Activated CD4-positive, alpha-beta T cell treated with anti-CD3 and anti-CD28 coated beads, Interleukin-2, amount 10 ng/mL, durations not matched to agents 7 days and 5 days (primary cell): ENCODE measurements at places on chromosomes 1 and 21. TPM values are rescaled to one million over a fixed set of nuclear protein-coding genes. Genes with fewer than 3 reads are reported as not detected.

DNA sequence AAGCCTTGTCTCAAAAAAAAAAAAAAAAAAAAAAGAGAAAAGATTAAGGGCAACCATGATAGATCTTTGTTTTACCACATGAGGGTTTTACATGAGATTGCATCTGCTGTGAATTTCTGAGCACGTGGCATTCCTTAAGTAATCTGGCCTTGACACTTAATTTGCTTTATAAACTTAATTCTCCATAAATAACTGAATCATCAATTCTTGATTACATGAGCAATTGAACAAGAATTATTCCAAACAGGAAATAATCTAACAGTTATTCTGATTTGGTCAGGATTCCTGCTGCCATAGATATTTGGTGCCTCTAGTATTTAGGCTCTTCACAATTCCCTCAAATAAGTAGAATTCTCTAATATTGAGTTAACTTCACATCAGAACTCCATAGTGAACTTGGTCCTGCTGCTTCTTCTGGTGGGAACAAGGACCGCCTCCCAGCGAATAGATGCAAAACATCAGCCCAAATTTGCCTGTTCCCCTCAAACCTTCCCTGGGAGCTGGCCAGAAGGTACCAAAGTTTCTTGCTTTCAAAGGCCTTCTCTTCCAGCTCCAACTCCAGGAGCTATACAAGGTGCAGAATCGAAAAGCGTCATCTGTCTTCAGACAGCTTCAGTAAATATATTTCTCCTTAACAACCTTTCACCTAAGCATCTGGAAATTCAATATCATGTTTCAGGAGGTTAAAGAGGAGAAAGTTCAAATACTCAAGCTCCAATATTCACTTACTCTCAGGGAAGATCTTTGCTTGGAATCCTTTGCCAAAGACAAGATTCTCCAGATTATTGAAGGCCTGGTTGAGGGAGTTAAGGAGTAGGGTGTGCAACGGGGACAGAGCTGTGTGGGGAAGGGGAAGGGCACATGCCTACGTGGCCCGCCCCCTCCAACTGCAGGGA is 1.0 kb downstream of the KRTCAP2 start:
- DNase-seq, result no peak

The BTBD8 gene
- total RNA-seq, result 1.6 TPM

The HTR1D gene
- total RNA-seq, result not detected

The PYHIN1 gene
- 25.2 TPM for total RNA-seq

- DNase-seq, result no peak
Observed at GRCh38 chr1:8864713-8865344, 13.7 kb downstream of the ENO1 start.

The HIVEP3 gene
- 21.5 TPM for total RNA-seq

DNA sequence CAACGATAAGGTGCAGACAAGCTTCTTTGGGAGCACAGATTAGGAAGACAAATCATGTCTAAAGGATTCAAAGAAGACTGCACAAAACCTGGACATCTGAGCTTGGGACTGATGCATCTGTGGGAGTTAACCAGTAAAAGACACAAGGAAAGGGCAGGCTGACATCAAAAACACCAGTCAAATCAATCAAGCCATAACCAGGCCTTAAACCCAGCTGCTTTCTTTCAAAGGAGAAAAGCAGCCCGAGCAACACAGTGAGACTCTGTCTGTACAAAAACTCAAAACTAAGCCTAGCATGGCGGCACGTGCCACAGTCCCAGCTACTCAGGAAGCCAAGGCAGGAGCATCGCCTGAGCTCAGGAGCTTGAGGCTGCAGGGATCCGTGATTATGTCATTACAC is 411.6 kb downstream of the SMYD3 start:
- DNase-seq, result no peak

DNA sequence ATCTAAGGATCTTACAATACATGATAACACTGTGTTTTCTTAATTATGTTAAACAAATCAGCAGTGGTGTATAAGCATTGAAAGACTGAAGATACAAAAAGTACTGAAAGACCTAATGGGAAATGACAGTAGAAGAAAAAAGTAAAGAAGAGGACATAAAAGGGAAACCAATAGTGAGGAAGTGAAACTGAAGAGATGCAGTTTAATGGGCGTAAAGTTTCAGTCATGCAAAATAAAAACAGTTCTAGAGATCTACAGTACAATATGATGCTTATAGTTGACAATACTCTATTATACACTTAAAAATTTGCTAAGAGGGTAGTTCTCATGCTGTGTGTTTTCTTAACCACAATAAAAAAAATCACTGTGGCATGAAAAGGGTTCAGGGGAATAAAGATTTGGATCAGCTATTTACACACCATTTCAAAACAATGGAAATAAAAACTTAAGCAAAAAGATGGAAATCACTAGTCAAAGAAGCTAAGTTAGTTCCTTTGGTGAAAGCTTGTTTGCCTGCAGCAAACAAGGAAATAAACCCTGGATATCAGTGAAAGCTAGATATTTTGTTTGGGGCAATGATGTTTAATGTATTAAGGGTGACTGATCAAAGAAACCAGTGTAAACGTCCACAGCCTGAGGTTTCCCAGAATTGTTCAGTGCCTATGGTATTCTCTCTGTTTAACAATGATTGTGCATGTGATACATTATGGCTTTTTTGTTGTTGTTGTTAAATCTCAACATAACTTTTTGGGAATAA is 1160.8 kb upstream of the ADGRL2 start:
- no peak for DNase-seq

DNA sequence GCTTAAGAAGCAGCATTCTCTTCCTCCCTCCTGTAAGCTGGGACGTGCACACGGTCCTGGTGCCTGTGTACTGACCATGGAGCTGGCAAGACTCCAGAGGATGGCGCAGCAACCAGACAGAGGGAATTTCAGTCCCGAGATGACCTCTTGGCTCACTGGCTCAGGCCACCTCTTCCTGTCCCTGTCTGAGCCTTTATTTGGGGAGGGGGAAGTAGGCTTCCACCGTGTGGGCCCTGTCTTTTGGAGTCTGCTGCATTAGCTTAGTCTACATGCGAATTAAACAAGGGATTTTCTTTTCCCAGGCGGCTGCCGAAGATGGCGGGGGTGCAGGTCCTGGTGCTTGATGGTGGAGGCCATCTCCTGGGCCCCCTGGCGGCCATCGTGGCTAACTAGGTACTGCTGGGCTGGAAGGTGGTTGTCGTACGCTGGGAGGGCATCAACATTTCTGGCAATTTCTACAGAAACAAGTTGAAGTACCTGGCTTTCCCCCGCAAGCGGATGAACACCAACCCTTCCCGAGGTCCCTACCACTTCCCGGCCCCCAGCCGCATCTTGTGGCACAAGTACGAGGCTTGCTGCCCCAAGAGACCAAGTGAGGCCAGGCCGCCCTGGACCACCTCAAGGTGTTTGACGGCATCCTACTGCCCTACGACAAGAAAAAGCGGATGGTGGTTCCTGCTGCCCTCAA is 10.2 kb downstream of the IL24 start:
- DNase-seq, result no peak

The ARMH1 gene
- total RNA-seq, result 47.4 TPM

The C1orf21 gene
- total RNA-seq, result 7.4 TPM

DNA sequence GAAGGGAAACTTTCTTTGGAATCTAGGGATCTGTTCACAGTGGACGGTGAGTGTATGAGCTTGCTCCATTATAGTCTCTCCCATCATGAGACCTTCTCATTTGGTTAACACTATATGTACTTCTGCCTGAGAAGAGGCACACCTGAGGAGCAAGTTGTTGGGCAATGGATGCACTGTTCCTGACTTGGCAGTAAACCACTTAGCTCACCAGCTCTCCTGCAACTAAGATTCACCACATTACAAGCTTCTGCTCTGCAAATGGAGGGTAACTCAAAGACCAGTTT is 10.2 kb downstream of the MACF1 start:
- DNase-seq, result no peak

DNA sequence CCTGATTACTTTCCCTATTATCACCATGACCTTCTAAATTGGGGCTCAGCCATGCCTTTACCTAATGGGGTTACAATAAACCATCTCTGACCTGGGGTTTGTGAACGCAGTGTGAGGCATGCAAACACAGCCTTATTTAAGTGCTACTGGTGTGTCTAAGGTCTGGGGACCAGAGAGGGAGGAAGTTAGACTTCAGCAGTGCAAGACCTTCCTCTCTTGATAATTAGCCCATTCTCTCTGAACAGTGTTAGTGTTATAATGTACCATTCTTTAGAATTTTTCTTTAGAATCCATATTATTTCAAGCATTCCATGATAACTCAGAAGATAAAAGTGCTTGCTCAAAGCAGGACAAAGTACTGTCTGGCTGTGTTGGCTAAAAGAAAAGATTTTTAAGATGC is 10.5 kb upstream of the LRRC8D start:
- DNase-seq, result no peak

DNA sequence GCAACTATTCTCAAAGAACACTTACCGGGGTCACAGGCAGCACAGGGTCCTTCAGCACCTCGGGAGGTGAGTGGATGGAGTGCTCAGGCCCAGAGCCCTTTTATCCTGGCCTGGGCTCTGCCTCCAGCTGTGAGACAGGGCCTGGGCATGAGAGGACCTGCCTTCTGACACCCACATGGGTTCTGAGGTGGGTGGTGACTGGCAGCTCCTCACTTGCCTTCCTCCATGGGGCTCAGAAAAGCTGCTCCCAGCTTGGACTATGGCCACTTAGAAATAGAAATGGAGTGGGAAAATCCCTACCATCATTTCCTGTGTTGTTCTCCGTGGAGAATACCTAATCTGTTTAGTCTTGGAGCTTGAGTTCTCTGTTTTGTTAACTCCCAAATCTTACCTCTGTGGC is at the start of gene LCE1C:
LCE1C (minus strand) TSS at position 76 of the 400 bp plus-strand sequence. CDS start 1,173 bp downstream, outside the sequence.
- no peak for DNase-seq

The KCNJ9 gene
- total RNA-seq, result not detected

The SPATC1L gene
- total RNA-seq, result 6.3 TPM

GRCh38 chr1:4494558-4494957 is 159.9 kb upstream of the AJAP1 start:
- no peak for DNase-seq

GRCh38 chr1:219555806-219556205 is 57.1 kb downstream of the ZC3H11B start:
- no peak for DNase-seq

The RHD gene
- total RNA-seq, result not detected

DNA sequence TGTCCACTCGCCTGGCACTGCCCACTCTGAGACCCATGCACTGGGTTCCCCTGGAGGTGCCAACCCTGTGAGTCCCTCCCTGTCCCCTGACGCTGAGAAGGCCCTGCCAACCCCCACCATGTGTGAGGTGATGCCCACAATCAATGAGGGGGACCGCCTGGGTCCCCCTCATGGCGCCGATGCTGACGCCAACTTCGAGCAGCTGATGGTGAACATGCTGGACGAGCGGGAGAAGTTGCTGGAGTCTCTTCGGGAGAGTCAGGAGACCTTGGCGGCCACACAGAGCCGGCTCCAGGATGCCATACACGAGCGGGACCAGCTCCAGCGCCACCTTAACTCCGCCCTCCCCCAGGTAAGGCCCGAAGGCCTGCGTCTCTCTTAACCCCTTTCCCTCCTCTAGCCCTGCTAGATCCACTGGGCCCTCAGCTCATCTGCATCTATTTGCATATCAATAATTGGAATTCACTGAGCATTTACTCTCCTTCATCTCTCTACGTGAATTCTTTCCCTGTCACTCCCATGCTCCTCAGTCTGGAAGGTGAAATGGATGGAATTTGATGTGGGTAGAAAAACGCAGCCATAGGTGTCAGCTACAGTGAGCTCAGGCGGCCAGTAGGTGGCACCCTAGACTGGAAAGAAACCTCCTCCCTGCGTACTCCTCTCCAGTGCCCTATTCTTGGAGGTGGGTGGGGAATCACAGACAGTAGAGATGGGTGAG is 12.8 kb downstream of the PPFIA4 start:
- peak; percentile 66 for DNase-seq

DNA sequence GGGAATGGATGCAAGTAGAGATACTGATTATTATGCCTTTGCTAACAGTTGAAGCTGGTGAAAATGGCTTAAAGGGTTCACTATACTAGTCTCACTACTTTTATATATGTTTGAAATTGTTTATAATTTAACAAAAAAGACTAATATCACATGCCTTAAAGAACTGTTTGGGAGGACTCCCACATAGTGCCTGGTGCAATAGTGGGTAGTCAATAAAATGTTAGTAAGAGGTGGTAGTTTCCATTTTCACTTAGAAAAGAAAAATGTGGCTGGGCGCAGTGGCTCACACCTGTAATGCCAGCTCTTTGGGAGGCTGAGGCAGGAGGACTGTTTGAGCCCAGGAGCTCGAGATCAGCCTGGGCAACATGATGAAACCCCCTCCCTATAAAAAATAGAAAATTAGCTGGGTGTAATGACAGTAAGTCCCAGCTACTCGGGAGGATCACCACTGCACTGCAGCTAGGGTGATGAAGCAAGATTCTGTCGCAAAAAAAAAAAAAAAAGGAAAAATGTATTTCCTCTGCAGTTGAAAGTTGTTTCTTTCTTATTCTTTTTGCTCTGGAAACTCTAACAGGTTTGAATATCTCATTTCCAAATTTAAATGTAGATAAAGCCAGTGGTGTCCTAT is 24.5 kb downstream of the C21orf91 start:
- DNase-seq, result no peak

The TLCD4 gene
- total RNA-seq, result 0.04 TPM

DNA sequence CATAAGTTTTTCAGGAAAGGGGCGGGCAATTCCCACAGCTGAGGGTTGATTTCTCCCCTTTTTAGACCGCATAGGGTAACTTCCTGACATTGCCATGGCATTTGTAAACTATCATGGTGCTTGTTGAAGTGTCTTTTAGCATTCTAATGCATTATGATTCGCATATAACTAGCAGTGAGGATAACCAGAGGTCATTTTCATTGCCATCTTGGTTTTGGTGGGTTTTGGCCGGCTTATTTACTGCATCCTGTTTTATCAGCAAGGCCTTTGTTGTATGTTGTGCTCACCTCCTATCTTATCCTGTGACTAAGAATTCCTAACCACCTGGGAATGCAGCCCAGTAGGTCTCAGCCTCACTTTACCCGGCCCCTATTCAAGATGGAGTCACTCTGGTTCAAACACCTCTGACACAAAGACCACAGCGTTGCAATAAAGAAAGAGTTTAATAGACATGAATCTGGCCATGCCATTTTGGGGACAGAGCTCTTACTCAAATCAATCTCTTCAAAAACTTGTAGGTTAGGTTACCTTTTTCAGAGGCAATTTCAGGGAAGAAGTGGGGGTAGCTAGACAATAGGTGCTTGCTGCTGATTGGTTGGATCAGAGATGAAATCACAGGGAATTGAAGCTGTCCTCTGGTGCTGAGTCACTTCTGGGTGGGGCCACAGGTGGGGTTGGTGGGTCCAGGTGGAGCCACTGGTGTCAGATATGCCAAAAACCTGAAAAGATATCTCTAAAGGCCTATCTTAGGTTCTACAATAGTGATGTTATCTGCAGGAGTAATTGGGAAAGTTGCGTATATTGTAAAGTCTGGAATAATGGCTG is 23.3 kb downstream of the TBX19 start:
- no peak for DNase-seq

The ADCY10 gene
- 0.15 TPM for total RNA-seq
